COLO829 (cell line): ENCODE measurements at places on chromosomes 1 and 21.

DNA sequence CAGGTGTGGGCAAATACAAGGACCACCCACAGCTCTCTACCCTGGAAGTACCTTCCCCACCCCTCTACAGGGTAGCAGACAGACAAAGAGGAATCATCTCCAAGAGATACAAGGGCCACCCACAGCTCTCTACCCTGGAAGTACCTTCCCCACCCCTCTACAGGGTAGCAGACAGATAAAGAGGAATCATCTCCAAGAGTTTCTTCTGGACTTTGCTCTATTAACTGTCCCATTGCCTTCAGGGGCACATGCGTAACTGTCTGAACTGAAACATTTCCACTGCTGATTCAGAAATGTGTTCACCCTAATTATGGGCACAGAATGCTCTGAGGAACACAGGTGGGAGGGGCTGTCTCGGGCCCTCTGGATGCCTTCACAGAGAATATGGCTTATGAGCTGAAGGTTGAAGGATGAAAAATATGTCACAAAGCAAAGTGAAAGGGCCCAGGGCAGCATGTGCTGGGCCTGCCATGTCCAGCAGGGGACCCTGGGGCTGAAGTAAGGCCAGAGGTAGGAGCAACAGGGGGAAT lies 43.9 kb downstream of the ZNF281 start:
- DNase-seq = no peak

GRCh38 chr21:26801498-26801897 lies 43.7 kb downstream of the ADAMTS1 start:
- DNase-seq = no peak

- no peak for DNase-seq
Measured at GRCh38 chr1:89974696-89975470, 20.0 kb upstream of the ZNF326 start.

- no peak for DNase-seq
Measured at GRCh38 chr1:28147264-28148094, 29.0 kb downstream of the PTAFR start.
